ENCODE measurements at places on chromosomes 4 and X.

DNA sequence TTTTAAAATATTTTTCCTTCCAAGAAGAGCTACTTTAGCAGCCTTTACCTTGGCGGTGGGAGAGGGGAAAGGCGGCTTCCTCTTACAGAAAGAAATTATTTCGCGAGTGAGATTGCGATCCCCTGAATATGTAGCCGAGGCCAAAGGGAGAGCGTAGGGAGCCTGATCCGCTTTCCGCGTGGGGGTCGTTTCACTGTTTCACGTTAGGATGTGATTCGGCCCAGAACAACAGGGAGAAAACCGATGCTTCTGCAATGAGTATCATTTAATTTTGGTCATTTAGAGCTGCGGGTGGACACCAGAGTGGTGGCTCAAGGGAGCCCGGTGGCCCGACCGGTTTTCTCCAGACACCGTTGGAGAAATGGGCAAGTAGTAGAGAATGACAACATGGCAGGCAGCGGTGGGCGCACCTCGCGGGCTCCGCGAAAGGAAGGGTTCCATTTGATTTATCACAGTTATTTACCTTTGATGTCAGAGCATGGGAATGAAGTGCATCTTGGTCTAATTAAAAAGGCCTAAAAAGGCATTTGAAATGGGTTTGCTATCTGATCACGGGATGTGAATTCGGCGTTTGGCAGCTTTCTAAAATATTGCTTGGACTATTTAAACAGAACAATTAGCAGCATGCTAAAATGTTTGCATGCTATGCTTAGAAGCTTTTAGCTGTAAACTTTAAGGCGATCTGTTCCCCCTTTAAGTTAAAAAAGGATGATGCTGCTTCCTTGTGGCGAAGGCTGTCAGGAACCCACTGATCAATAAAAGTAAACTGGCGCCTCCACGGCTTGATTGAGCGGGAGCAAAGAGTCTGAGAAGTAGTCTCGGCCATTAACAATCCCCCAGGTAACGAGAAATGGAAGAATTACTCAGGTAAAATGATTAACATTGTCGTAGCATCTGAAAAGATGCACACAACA, 2.0 kb upstream of the PCDH19 start:
- DNase-seq = no peak

- no peak for DNase-seq
Observed at GRCh38 chr4:185736882-185737281, 75.1 kb downstream of the SORBS2 start.

DNA sequence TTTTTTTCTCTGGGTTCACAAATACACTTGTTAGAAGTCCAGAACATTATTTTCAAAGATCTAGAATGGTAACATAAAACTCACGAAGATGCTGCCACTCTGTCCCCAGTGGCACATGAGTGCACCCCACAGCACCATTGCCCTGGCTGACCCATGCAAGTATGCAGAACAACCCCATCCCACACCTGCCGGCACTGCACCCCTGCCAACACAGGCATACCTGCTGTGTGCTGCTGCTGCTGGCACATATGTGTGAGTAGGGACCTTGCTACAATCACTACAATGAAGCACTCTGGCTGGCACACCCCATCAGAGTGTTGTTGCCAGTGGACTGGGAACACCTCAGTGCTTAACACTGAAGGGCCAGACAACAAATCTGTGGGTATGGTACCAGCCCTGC, 66.9 kb downstream of the CISD2 start:
- no peak for DNase-seq

- no peak for DNase-seq
Observed at GRCh38 chr4:29565256-29565655, 1154.9 kb upstream of the PCDH7 start.

DNA sequence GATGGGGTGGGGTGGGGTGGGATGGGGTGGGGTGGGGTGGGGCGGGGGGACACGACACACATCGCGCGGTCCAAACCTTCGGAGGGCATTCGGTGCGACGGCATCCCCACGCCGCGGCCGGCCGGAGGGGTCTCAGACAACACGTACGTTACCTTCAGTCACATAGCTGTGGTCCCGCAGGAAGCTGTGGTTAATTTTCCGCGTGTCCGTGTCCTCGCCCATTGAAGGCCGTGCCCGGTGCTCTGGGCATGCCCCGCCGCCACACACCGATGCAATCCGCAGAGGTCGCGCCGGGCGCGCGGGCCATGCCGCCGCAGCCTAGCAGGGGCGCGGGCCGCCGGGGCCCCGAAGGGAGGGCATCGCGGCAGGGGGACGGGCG, 417 bp downstream of the PPP2R2C start:
- DNase-seq = no peak

DNA sequence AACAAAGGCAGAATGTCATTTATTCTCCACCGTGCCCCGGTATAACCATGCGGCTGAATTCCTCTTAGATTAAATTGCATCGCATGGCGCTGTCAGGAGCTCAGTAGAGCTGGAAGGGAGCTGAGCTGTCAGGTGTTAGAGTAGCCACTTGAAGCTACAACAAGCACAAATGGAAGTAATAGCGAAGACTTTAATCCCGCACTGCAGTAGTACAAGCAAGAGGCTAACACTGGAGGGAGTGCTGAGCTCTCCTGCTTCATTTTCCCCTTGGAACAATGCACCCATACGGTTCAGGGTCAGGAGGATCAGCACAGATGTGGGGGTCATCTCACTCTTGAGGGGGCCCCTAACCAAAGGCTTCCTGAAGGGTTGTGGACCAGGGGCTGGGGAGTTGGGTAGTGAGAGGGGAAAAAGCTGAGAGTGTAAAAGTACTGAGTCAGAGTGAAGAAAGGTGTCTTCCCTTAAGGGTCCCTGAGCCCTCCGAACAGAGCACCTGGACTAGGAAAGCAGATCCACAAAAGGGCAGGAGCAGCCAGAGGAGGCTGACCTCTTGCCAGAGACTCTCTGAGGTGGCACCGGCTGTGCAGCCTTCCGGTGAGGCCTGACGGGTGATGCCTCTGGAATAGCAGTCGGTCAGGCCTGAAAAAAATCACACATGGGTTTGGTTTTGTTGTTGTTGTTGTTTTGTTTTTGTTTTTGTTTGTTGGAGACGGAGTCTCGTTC, 36.0 kb upstream of the CBR4 start:
- no peak for DNase-seq

GRCh38 chrX:120839491-120839890, 36.2 kb downstream of the CT47B1 start:
- no peak for DNase-seq

- DNase-seq = no peak
Observed at GRCh38 chr4:8685831-8686230, 93.3 kb downstream of the CPZ start.

- no peak for DNase-seq
Observed at GRCh38 chr4:46073778-46074177, 50.1 kb downstream of the GABRG1 start.

DNA sequence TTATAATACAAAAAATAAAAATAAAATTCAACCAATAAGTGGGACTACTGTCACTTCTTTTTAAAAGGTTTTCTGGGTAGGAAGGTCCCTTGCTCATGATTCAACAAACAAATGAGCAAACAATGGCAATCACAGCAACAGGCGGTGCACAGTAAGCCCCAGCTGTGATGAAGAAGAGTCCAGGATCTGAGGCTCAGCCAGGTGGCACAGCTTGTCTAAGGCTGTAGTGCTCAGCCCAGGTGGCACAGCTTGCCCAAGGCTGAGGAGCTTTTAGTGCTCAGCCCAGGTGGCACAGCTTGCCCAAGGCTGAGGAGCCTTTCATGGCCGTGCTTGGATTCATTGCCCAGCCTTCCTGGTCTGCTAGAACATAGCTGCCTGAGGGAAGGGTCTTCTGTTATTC, 75.0 kb downstream of the ZFYVE28 start:
- DNase-seq = no peak

DNA sequence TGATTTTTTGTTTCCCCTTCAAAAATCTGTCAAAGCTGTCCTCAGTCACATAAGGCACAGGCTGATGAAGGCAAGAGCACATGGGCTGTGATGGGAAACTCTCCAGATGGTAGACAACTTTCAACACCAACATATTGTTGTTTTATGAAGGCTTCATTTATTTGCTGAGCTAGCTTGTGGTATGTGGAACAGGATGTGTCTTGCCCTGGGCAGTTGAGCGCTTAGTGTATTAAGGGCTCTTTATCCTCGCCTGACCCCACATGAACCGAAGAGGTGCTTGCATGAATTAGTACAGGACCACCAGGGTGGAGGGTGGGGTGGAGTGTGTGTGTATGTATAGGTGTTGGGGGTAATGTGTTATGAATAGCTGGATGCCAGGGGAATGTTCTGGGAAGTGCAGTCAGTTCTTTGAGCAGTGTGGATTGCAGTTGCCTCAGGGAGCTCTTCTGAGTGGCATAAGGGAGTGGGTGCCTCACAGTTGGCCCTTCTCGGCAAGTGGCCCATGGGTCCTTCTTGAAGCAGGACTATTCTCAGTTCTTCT, 103.1 kb downstream of the PHEX start:
- no peak for DNase-seq

GRCh38 chr4:166162327-166162726, 289.3 kb downstream of the TLL1 start:
- DNase-seq = no peak

- DNase-seq = no peak
Observed at GRCh38 chr4:10093801-10094552, 22.6 kb downstream of the WDR1 start.

GRCh38 chr4:14428125-14428524, 574.2 kb upstream of the CPEB2 start:
- DNase-seq = no peak

GRCh38 chr4:41934901-41935651, at the start of gene TMEM33:
Gene TMEM33, plus strand, starts transcription at chr4:41935429. Its CDS starts 56 bp downstream, at chr4:41935485.
- DNase-seq = peak; percentile 81

GRCh38 chr4:52425751-52426326, 233.3 kb downstream of the USP46 start:
- no peak for DNase-seq

- DNase-seq = no peak
Observed at GRCh38 chr4:121712001-121712651, 15.3 kb upstream of the ANXA5 start.

- DNase-seq = peak; percentile 16
Observed at GRCh38 chr4:186068581-186069348, at the start of gene TLR3. Gene TLR3, plus strand, starts transcription at chr4:186069156. Its CDS starts 7,464 bp downstream, at chr4:186076620.

GRCh38 chr4:146439999-146440398, 81.7 kb downstream of the SLC10A7 start:
- DNase-seq = no peak

- no peak for DNase-seq
Observed at GRCh38 chr4:8832113-8832915, 39.3 kb downstream of the HMX1 start.

GRCh38 chr4:4501679-4502078, 40.2 kb downstream of the STX18 start:
- no peak for DNase-seq

DNA sequence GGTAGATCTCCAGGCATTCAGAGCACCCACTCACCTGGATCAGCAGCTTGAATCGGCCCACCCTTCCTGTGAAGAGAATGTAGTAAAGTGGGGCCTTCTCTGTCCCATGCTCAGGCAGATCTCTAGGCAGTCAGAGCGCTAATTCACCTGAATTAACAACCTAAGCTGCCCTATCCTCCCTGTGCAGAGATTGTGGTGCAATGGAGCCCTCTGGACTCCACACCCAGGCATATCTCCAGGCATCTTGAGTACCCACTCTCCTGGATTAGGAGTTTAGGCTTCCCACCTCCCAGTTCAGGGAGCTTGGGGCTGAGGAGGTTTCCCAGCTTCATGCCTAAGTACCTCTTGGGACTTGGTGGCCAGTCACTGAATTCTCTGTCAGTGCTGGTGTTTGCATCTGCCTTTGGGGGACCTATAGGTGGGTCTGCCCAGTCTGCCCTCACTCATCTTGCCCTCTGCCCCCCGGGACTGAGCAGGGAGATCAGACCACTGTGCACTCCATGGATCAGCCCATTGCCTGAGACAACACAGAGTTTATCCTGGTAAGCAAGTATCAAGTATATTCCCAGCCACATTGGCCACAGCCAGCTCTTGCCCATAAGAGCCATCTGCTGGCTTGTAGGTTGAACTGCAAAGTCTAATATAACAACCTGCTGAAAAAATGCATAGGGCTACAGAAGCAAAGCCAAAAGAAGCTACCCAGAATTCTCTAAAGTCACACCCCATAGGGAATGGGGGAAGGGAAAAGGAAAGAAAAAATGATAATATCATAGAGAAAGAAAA, 372.9 kb downstream of the KLHL13 start:
- no peak for DNase-seq

- no peak for DNase-seq
Observed at GRCh38 chrX:153537526-153538295, 20.3 kb downstream of the ATP2B3 start.

DNA sequence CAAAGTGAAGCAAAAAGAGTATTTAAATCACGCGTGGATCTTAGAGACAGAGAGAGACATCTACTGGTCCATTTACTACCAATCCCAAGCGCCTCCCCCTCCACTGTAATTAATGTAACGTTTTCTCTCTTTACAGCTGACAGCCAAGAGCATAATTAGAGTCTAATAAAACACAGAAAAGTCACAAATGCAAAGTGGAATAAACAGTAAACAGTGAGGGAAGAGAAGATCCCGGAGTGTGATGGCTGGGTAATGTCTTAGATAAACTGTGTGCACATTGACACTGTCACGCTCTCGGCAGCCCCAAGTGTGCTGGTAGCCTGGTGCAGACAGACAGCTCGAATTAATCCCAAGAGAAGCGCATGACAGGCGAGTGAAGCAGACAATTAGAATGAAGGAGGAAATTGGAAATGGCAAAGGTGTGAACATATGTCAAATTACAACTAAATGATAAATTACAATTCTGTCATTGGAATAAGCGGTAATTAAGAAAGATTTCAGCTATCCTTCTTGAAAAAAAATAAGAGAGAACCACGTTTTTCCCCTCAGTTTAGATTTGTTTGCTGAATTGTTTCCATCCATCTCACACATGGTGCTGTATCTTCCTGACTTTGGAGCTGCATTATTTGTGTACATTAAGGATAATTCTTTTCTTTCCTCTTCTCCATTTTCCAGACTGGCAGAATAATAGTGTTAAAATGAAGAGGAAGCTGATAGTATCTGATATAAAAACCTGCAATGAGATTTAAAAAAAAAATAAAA, 100.1 kb downstream of the CXXC4 start:
- no peak for DNase-seq

DNA sequence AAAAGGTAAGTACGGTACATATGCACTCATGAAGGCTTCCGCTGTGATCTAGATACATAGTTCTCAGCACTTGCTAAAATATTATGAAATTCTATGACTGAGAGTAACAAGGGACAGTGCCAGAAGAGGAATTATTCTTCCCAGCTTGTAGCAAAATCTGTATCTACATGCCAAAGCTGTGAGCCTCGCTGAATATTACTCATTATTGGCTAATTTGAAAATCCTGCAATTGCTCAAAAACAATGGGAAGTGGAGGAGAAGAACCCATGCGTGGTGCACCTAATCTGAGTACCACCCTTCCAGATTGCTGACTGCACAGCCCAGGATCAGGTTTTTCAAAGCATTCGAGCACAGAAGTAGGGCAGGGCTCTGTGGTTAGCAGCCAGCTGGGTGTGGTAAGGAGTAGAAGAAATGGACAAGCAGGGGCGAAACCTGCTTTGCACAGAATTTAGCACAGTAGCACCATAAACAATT, 17.4 kb upstream of the PDCL2 start:
- no peak for DNase-seq

GRCh38 chr4:478373-478772, 20.6 kb downstream of the ZNF721 start:
- DNase-seq = no peak
